AG10803 (cell line): ENCODE measurements at places on chromosomes 2 and 18.

DNA sequence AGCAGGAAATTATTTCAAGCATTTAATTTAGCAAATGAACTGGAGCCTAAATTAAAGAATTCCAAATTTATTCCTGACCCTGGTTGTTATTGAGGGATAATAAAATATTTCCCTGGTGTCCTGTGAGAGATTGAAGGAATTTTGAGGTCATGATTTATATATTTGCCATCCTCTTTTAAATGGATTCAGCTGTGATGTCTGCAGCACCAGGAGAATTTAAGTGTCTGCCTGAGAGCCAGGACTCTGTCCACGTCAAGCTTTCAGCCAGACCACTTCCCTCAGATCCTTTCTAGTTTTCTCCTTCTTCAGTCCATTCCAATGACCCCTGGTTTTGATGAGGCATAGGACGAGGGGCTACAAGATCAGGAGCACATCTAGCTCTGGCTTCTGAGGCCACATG lies 59.9 kb downstream of the INO80C start:
- no peak for DNase-seq

DNA sequence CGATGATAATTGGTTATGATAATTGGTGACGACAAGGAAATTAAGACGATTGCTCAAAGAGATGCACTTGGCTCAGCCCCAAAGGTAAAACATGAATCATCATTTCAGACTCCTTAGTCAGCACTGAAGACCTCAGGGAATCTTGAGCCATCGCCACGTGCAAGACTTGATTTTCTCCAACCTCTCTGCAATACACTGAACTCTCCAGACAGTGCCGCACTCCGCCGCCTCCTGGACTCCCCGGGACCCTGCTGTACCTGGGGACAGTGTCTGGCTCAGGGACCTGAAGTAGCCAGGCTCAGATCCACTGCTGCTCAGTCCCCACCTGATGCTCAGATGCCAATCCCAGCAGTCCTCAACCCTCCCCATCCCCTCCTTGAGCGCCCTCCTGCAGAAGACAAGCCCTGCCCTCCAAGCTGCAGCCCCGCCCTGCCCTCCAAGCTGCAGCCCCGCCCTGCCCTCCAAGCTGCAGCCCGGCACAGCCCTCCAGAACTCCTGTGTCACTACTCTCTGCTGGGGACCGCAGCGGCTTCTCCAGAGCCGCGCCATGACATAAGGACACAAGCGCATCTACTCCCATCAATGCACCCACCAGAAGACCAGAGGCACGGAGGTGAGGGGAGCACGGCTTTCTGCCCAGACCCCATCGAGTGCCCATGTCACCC lies 1.1 kb downstream of the TMEM18 start:
- DNase-seq, result peak; percentile 93

- DNase-seq, result peak; percentile 85
Measured at GRCh38 chr2:181036848-181037603, 56.6 kb downstream of the UBE2E3 start.

- peak; percentile 93 for DNase-seq
Measured at GRCh38 chr2:196479350-196479749, 160.2 kb upstream of the CCDC150 start.

DNA sequence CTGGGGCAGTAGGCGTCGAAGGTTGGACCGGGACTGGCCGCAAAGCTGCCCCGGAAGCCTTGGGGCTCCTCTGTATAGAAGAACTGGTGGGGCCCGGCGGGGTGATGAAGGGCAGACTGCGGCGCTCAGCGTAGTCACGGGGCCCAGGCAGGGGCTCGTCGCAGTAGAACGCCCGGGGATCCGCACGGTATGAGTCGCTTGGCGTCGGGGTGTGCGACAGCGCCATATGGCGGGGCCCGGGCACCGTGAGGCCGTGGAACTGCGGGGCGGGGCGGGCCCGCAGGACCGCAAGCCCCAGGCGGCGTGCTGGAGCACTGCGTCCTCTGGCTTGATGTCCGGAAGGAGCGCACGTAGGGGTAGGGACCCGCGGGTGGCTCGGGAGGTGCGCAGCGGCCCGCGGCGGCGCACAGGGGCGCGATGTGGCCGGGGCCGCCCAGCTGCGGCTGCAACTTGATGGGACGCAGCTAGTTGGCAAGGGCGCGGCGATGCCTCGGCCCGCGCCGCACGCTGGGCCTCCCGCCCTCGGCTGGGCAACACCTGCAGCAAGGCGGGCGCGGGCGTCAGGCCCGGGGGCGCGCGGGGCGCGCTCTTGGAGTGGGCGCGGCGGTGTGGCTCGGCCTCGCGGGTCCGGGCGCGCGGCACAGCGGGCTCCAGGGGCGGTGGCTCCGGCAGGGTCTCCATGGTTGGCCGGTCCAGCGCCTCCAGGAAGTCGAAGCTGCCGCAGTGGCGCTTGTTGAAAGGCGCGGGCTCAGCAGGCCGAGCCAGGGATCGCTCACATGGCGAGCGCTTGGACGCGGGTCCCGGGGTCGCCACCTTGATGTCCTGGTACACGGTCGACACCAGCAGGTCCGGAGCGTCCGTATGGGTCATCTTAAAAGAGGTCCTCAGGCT lies 251.4 kb downstream of the ANKRD30B start:
- no peak for DNase-seq

DNA sequence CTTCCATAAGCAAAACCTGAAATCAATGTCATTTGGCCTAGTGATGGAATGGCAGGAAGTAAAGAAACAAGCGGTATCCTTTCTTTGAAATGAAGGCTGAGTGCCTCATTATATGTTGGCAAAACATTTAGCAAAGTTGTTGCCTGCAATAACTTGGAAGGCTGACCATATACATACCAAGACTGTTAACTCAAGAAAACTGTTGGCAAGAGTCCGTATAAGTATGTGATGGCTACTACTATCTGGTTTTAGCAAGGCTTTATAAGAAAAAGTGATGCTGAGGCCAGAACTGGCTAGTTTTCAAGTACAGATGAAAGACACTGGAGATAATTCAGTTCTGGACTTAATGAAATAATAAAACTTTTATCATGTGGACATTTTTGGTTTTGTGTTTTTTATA lies 356.2 kb downstream of the ZNF521 start:
- DNase-seq, result peak; percentile 67

DNA sequence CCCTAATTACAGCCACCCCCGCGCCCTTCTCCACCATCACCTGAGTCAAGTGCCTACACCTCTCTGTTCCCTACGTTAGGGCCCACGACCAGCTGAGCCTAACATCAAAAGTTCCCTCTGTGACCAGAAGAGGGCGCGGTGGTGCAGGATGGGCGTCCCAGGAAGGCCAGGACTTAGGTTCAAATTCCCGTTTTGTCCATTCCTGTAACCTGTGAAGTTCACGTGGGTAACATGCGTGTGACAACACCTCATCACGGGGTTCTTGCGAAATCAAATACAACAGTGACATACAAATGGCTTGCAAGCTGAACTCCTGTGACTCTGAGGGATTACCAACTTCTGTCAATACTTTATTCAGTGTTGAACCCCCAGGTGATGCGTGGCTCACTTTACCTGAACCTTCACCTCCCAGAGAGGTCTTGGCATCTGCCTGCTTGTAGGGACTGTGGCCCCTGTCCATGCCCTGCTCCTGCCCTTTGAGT lies 207.9 kb downstream of the ARL4C start:
- peak; percentile 62 for DNase-seq

GRCh38 chr18:905307-905947 lies 756 bp downstream of the ADCYAP1 start:
- DNase-seq, result no peak

GRCh38 chr2:168495524-168495923 lies 39.5 kb downstream of the CERS6 start:
- DNase-seq, result no peak

DNA sequence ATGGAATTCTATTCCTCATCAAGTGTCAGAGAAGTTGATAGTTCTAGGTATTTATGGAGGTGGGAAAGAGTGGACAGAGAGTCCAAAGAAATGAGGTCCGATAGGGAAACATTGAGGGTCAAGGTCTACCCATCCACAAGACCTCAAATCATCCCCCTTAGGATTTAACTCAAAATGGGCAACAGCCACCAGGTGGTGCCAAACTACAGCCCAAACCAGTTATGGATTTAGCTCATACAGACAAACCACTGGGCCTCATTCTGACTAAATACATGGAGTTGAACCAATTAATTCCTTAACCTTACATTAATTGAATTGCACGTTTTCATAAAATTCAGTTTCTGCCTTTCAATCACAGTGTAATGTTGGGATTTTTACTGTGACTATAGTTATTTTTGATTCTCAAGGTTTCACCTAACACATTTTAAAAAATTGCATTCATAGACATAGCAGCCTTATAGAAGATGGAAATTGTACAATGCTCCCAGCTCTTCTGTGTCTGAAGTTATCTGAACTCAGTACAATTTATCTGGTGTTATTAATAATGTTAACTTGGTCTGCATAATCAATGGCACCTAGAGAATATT lies 98.2 kb upstream of the HNMT start:
- peak; percentile 32 for DNase-seq

DNA sequence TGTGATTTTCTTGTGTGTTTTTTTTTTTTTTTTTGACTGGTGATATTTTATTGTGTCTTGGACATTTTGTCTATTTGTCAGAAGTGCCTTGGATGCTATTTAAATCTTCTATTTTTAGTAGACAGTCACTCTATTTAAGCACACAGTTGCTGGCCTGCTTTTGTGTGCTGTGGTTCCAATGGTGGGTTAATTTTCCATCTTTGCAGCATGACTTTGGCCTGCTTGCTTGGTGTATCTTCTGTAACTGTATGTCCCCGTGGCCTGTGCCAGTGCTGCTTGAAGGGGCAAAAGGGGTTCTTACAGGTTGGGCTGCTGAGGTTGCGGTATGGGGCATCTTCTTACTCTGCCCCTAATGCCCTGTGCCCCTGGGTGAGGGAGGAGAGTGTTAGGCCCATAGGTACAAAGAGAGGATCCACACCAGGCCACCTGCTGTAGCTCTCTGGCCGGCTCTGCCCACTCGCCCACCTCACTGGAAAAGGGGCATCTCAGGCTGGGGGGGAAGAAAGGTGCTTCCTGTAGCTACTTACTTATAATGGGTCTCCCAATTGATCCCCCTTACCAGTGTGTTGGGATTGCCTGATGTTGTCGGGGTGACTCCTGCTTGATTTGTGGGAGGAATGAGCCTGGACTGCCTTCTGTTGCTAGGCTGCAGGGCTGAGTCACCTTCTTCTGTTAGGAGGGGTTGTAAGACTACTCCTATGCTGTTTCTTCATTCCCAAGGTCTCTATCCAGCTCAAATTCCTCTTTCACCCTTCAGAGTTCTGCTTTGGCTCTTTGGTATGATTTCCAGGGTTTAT lies 490.0 kb upstream of the HS6ST1 start:
- DNase-seq, result peak; percentile 4

DNA sequence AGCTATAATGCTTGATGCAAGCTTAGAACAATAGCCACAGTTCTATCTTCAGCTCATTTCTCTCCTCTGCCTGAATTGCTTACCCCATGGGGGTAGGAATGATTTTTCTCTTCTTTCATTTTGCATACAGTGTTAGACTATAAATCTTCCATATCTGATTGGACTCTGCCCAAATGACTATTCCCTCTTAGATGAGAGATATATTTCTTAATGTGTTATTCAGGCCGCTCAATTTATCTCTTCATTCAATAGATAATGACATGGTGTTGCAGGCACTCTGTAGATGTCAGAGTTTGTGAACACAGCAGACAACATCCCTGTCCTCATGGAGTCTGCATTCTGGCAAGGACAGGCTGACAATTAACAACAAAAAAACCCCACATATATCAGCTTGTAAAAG lies 443.7 kb upstream of the CELF4 start:
- no peak for DNase-seq

DNA sequence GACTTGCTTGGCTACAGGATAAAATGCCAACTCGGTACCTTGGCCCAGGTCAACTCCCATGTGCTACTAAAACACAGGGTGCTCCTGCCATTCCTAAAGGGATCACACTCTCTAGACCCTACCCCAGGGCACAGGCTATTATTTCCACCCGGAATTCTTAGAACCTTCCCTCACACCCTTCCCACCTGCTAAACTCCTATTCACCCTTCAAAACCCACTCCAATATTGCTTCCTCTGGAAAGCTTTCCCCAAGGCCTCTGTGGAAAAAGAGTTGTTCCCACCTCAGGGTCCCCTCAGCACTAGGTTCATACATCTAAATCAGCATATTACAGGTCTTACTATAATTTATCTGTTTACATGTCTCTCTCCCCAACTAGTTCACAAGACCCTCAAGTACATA lies 75.0 kb upstream of the TANC1 start:
- no peak for DNase-seq

- no peak for DNase-seq
Measured at GRCh38 chr18:13625843-13626543, 100.4 kb downstream of the FAM210A start.

DNA sequence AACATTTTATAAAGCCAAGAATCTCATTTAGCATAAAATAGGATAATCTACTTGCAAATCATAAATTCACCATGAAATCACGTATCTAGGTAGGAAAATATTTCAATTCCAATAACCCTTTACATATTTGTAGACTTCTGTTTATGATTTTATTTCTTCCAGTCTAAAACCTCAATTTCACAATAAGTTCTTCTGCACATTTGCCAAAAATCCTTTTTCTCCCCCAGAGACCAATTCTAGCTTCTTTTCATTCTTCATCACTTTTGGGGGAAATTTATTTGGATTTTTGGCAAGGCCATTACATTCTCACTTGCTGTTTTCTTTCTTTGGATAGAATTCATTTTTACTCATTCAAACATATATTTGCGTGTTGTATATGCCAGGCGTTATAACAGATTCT lies 86.8 kb downstream of the SPRED2 start:
- DNase-seq, result peak; percentile 90

DNA sequence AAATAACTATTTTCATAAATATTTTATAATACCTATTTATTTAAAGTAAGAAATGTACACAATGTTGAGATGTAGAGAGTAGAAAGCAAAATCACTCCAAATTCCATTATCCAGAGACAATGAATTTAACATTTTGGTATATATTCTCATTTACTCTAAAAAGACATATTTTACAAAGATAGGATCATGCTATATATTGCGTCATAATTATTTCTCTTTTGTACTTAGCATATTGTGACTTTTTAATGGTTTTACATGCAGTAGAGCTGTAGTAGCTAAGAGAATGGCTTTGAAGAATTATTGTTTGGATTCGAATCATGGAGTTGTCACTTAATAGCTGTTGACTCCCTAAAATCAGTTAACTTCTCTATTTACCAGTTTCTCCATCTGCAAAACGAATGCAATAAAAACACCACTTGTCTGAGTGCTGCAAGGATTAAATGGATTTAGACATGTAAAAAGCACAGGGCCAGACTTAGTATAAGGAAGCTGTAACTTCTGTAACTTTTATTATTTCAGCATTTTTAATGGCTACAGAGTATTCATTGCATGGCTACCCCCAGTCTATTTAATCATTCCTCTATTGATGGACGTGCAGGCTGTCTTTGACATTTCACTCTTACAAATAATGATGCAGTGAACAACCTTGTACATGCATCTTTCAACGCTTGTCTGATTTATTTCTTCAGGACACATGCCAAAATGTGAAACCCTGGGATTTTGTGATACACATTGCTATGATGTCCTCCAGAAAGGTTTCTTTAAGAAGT lies 33.2 kb downstream of the KCNS3 start:
- no peak for DNase-seq
